ENCODE measurements at places on chromosomes 12 and 14.

GRCh38 chr12:59383079-59383822, 212.6 kb upstream of the SLC16A7 start:
- DNase-seq = no peak

DNA sequence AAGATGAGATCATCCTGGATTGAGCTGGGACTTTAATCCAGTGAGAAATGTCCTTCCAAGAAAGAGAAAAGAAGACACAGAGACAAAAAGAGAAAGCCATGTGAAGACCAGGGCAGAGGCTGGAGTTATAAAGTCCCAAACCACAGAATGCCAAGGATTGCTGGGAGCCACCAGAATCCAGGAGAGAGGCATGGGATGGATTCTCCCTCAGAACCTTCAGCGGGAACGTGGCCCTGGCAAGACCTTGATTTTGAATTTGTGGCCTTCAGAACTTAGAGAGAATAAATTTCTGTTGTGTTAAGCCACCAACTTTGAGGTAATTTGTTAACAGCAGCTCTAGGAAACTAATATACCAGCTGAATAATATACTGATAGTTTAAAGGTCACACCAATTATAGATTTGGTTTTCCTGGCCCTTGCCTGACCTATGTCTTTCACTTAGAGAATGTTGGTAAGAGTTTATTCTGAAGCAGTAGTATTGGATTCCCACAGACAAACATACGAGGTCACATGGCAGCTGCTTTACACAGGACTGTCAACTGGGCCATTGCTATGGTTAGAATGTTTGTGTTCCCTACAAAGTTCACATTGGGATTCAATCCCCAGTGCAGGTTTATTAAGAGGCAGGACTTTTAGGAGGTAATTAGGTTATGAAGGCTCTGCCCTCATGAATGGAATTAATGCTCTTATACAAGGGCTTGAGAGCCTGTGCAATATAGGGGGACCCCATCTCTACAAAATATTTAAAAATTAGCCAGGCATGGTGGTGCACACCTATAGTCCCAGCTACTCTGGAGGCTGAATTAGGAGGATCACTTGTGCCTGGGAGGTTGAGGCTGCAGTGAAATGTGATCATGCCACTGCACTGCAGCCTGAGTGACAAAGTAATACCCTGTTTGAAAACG, 156.5 kb upstream of the EEA1 start:
- no peak for DNase-seq

DNA sequence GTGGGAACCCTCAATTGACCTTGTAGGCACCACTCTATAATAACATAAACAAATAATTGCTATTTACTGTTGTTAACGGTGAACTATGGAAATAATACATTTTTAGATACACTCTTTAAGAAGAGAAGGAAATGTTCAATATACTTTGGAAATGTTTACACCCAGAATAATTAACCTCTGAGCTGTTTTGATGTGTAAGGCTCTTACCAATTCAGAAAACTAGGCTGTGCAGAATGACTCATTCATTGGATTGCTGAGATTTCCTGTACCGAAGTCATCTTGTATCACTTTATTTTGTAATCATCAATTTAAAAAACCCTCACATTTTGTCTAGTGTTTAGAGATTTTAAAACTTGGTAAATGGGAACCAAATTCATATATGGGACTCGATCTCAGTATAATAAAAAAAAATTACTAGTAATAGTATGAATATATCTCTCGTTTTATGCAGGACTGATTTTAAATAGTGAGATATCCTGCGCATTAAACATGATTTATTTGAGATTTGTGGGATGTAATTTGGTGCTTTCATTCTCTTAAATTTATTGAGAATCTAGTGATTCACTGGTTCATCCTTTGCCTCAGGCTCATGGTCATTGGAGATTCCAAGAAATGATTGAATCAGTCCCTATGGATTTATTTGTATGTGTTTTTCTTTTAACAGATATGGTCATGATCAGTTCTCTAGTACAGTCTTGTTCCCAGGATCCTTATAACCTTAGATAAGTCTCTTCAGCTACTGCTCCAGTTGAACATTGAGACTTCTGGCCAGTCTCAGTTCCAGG, 3.9 kb downstream of the SAMD4A start:
- DNase-seq = no peak

DNA sequence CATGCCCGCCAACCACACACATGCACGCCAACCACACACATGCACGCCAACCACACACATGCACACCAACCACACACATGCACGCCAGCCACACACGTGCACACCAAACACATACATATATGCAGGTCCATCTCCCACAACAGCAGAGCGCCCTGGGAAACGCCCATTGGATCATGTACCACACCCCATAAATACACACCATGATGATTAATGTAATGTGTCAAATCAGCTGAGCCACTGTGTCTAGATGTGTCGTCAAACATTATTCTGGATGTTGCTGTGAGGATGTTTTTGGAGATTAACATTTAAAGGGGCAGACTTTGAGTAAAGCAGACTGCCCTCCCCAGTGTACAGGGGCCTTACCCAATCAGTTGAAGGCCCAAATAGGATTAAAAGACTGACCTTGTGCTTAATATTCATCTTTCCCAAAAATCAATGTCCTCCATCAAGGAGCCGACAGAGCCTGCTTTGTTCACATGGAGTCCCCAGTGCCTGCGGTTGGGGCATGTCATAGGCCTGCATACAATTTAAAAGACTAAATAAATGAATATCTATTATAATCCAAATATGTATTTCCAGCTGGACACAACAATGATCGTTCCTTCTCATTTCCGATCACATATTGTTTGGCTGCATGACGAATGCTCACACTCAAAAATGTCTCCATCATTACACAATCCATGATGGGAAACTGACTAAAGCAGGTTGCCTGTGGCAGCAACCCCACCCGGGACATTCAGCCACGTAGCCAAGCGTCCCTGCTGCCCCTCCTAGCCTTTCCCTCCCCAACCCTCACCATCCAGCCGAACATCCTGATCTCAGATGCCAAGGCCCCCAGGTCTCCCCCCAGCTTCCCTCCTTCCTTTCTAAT, 23.2 kb upstream of the BDKRB2 start:
- DNase-seq = no peak

DNA sequence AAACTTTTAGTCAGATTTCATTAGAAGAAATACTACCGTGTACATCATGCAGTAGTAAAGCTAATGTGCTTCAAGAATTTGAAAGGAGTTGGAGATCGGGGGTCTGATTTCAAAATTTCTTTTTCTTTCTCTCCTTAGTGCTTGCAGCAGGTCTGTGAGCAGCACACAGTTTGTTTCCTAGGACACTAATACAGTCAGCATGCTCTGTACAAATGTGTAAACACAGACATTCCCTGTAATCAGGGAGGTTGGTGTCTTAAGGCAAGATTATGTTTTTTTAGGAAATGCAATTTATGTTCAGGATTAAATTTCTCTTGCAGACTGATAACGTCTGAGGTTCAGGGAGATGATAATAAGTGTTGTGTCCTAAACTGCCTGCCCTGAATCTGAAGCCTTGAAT, 142.7 kb downstream of the ALX1 start:
- no peak for DNase-seq

- DNase-seq = no peak
Measured at GRCh38 chr12:98606359-98606988, 13.0 kb downstream of the SLC25A3 start.

GRCh38 chr12:76556368-76556767, 3.2 kb downstream of the OSBPL8 start:
- no peak for DNase-seq
